ENCODE measurements at places on chromosomes 7 and 10.
A peak's percentile ranks its signal among the peaks of the same experiment; 100 is the strongest.

DNA sequence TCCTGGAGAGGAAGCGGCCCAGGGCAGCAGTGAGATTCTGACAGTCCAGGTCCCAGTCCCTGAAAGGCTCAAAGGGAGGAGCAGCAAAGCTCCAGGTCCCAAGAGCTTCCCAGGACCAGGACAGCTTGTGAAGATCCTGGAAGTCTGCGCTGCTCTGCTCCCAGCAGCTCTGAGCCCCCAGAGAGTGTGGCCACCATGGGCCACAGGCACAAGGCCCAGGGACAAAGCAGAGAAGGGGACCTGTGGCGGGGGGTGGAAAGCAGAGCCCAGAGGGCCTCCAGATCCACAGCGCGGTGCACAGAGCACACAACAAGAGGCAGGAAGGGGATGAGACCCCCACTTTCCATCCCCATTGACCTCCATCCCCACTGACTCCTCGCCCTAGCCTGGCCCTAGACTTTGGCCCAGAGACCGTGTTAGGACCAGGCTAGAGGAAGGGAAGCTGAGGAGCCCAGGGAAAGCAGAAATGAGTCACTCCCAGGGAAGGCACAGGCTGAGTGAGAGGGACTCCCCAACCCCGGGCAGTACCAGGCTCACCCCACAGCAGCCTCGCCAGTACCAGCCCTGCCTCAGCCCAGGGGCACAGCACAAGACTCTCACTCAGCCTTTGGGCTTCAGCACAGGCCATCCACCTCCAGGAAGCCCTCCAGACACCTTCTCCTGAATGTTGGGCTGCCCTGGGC, 75.5 kb downstream of the GRID1 start:
- DNase-seq = no peak

DNA sequence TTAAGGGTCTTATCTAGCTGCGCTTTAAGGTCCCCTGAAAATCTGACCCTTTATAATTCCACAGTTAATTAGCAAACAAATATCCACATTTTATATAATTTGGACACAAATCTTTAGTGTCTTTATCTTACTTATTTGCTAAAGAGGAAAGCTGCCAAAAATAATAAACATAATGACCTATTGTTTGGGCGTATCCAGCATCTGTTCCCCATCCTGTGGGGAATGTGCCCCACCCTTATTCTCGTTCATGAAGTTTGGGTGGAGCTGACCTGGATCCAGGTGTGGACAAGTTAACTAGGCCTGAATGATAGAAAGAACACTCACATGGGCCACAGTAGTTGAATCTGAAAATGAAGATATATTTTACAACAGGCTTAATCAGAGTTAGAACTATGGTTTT, 218.3 kb downstream of the CRPPA start:
- DNase-seq = no peak

DNA sequence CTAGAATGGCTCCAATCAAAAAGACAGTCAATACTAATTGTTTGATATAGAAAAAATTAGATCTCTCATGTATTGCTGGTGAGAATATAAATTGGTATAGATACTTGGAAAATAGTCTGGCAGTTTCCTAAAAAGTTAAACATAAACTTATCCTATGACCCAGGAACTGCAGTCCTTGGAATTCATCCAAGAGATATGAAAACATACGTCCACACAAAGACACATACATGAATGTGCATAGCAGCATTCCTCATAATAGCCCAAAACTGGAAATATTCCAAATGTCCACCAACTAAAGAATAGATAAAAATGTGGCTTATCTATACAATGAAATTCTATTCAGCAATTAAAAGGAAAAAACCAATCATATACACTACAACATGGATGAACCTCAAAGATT, 128.4 kb downstream of the ZFAND4 start:
- no peak for DNase-seq

GRCh38 chr7:128112781-128113221, 81.6 kb upstream of the LRRC4 start:
- no peak for DNase-seq

- no peak for DNase-seq
These were observed 171.3 kb upstream of the HPS1 start for GRCh38 chr10:98617906-98618520.

DNA sequence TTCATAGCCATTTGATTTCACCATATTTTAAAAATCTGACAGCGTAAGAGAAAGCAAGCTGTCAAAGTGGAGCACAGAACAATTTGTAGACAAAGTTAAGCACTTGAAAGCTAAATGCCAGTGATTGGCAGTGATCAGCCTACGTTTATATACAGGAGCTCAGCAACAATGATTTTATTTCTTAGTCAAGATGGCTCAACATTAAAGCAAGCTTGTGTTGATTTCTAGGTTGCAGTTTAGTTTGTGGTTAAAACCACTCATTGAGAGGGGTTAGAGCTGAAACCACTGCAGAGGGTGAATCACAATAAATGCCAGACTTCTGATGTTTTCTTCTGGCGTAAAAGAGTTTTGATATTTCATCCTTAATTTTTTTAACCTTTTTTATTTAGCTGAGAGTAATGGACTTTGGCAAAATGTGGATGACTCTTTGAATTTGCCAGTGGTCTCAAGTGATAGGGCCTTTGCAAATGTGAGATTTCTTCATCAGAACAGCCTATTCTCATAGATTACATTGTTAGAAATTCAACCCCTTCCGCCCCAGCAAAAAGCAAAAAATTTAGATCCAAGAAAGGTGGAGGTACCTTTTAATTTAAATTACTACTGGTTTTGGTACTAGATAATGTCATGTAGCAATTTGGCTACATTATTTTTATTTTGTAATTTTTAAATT, 73.8 kb downstream of the SHOC2 start:
- DNase-seq = peak; percentile 14

GRCh38 chr10:132187430-132188138, 836 bp downstream of the DPYSL4 start:
- no peak for DNase-seq
